ENCODE measurements at places on chromosomes 12 and 14.

DNA sequence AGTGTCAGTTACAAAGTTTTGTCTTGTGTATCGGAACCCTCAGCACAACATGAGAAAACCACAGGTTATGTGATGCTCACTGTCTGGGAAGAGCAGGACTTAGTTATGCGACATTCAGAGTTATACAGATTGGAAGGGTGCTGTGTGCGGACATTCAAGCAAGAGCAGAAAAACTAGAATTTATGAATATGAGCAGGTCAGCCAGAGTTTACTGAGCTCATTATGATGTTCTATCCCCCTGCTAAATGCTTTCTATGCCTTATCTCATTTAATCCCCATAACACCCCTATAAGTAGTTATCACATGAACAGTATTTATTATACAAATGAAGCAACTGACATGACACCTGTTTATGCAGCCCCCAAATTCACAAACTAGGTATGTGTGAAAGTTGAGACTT lies 1083.2 kb downstream of the FLRT2 start:
- no peak for DNase-seq

- DNase-seq = no peak
These were observed 328.1 kb downstream of the BTG1 start for GRCh38 chr12:91817517-91817916.

DNA sequence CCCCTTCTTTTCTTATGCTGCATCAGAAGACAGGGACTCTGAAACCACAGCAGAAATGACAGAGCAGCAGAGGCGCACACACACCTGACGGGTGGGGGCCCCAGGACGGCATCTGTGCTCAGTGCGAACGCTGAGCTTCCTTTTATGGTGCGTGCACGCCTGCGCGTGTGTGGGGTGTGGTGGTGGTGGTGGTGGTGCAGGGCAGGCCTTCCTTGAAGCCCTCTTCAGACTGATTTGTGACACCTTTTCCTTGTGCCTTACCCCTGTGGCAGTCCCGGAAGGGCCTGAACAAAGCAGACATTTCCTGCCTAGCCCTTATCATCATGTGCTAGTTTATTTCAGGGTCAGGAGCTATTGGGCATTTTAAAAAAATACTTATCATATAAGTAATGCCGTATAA lies 75.7 kb downstream of the TSPAN9 start:
- DNase-seq = no peak

- no peak for DNase-seq
These were observed 46.9 kb upstream of the OTX2 start for GRCh38 chr14:56857216-56857615.

DNA sequence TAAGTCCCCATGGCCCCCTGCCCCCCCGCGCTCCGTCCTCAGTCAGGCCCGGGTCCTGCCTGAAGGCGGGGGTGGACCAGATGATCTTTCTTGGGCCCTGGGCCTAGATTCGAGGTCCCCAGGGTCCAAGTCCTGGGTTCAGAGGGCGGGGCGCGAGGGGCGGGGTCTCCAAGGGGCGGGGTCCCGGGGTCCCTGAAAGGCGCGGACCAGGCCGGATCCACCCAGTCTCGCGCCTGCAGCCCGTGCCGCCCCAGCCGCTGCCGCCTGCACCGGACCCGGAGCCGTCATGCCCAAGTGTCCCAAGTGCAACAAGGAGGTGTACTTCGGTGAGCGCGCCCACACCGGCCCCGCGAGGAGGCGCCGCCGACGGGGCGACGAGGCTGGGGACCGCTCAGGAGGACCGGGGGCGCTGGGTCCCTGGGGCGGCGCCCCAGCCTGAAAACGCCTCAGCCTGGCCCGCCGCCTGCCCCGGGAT lies 325 bp downstream of the CRIP1 start:
- DNase-seq = peak; percentile 56

Measured in stimulated activated CD8-positive, alpha-beta memory T cell treated with anti-CD3 and anti-CD28 coated beads, Interleukin-12 subunit alpha, Interleukin-12 subunit beta, amount 100 ng/mL, for 1 hour (primary cell).